Jurkat, Clone E6-1 (cell line): ENCODE measurements at places on chromosomes 3 and 15.

DNA sequence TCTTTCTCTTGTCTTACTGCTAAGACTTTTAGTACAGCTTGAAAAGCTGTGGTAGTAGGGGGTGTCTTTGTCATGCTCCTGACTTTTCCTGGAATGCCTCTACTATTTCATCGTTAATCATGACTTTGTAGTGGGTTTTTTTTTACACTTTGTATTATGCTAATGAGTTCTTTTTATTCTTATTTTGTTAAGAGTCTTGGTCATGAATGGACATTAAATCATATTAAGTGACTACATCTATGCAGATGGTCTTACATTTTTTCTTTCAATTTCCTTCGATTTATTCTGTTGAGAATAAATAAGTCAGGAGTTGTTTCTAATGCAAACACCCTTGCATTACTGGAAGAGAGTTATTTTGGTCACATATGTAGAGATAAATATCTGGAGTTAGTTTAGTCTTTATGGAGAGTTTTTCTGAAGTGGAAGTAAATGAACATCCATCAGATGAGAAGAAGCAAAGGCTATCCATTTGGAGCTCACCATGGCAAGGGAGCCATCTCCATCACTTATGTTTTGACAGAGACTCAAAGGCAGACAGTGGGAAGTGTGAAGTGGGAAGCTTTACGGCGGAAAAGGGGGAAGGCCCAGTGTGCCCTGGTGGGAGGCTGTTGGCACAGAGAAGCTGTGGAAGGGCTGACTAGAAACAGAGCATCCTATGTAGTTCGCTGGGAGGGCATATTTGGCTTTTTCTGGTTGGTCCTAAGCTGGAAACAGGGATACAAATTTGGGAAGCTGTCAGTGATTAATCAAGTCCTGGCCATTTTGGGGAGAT, 73.1 kb upstream of the PRR23E start:
- DNase-seq, result no peak

- DNase-seq, result no peak
Measured at GRCh38 chr3:187025656-187026316, 95.5 kb downstream of the ST6GAL1 start.

GRCh38 chr15:74682954-74683353, 12.9 kb downstream of the EDC3 start:
- no peak for DNase-seq

- no peak for DNase-seq
Measured at GRCh38 chr15:42674472-42674871, 62.5 kb downstream of the CDAN1 start.

GRCh38 chr15:41921167-41921566, 27.3 kb upstream of the SPTBN5 start:
- no peak for DNase-seq

- DNase-seq, result no peak
Measured at GRCh38 chr15:67385971-67386370, 131.4 kb downstream of the IQCH start.

GRCh38 chr3:72126441-72127223, 341.7 kb upstream of the PROK2 start:
- DNase-seq, result no peak

DNA sequence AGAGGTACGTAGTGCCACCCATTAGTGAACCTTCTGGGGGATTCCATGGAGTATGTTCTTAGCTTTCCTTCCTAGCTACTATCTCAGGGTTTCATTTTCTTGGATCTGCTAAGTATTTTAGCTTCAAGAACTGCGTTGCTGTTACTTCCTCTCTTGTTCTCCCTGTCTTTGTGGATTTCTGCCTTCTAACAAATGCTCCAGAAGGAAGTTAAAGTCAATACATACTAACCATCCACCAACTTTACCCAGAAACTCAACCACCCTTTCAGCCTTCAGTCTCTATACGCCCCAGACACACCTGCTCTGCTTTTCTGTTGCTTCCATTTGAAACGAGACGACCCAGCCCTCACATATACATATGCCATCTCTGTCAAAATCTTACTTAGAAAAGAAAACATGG, 2.4 kb upstream of the KLF13 start:
- DNase-seq, result no peak

DNA sequence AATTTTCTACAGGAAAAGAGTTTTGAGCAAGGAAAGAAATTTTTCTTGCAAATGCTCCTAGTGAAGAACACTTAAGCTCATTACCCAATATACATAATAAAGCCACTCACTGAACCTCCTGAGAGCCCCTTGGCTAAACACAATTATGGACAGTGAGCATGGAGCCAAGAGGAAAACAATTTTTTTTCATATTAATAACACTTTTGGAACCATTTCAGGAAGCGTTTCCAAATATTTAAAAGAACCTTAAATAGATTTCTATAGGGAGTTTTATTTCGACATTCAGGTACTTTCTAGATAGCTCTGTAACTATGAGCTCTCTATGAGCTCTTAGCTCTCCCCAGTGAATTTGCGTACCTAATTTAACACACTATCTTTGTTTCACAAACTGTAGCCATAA, 581.1 kb downstream of the ZNF385D start:
- DNase-seq, result no peak

DNA sequence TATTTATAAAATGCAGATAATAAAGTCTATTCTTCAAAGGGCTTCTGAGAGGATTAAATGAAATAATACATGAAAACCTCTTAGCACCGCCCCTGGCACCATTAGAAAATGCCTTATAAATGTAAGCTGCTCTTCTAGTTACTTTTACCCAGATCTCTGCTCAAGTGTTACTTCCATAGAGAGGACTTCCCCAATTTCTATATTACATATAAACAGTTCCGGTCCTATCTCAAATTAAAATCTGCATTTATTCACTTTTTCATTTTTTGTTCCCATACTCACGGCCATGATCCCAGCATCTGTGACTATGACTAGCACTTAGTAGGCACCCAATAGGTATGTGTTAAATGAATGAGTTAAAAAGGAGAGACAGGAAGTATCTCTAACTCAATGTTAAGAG, 890.9 kb upstream of the CFAP20DC start:
- no peak for DNase-seq
